ENCODE measurements at places on chromosomes 5 and 9. TPM values are rescaled to one million over a fixed set of nuclear protein-coding genes. Genes with fewer than 3 reads are reported as not detected.

Gene ORM2
- 1.4 TPM for total RNA-seq

Gene WNT8A
- total RNA-seq: 0.26 TPM

Gene HMGCR
- total RNA-seq: 178 TPM

DNA sequence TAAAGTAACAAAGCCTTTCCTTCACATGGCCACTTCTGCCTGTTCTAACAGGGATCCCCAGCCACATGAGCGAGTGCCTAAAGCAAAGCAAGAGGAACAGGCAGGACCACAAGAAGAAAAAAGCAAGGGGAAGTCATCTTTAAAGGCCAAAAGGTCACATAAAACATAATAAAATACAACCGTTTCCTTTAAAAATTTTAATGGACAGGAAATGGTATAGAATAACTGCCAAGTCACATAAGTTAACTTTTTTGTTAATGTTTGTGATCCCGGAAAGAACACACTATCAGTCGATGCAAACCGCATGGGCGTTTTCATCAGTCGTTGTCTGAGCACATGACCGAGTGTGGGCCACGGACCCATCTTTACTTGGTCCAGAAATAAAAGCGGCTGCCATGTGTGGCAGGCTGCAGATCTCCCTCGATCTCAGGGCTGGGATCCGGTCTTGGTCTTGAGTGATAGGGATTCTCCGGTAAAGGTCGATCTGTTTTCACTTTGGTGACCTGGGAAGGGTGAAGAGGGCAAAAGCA lies 15.6 kb downstream of the NDUFA8 start:
- no peak for DNase-seq

Gene GPR21
- 1.0 TPM for total RNA-seq
